ENCODE measurements at places on chromosomes 1 and 21. TPM values are rescaled to one million over a fixed set of nuclear protein-coding genes. Genes with fewer than 3 reads are reported as not detected.

- DNase-seq: no peak
Observed at GRCh38 chr21:31490443-31490842, 146.4 kb upstream of the TIAM1 start.

GRCh38 chr1:25573591-25573930, 30.2 kb downstream of the LDLRAP1 start:
- DNase-seq: no peak

The ANKRD13C gene
- 22.0 TPM for total RNA-seq

The NTMT2 gene
- total RNA-seq: 0.43 TPM
